ENCODE measurements at places on chromosomes 6 and 20.

- no peak for DNase-seq
These were observed 61.8 kb downstream of the BMP6 start for GRCh38 chr6:7787731-7788130.

DNA sequence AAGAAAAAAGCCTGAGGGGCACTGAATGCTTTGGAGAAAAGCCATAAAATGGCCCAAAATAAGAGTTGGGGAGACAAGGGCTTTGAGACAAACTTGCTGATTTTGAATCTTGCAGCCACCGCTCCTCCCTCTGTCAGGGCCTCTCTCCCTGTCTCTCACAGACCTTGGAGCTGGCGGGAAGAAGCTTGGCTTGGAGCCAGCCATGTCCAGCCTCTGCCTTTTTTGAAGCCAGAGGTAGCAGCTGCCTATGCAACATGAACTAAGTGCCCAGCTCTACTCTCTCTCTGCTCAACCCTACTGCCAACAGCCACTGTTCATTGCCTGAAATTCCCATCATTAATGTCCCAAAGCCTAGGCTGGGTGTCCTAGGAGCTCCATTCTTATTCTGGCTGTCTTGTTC, 63.7 kb upstream of the CTNNBL1 start:
- DNase-seq, result no peak

GRCh38 chr6:10422737-10423034, 7.8 kb upstream of the TFAP2A start:
- DNase-seq, result no peak

GRCh38 chr6:91281901-91282300, 695.0 kb upstream of the MAP3K7 start:
- DNase-seq, result no peak

- DNase-seq, result no peak
These were observed 139.1 kb upstream of the SPTLC3 start for GRCh38 chr20:12869669-12870068.

DNA sequence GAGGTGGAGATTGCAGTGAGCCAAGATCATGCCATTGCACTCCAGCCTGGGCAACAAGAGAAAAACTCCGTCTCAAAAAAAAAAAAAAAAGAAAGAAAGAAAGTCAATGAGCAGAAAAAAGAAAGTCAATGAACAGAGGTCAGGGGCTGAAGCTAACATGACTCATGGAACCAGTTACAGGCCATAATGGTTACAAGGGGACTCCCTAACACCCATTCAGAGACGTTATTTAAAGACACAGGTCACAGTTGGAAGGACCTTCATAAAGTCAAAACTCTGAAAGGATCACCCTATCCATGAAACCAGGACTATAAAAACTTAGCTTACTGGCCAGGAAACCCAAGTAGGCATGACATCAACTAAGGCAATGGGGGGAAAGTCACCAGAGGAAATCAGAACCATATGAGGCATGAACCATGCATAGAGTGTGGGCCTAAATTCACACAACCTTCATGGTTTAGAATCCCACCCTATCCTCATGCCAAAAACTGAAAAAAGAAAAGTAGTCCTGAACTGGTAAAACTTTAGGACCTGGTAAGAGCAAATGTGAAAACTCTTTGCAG, 18.2 kb downstream of the FBXL4 start:
- DNase-seq, result peak; percentile 47

DNA sequence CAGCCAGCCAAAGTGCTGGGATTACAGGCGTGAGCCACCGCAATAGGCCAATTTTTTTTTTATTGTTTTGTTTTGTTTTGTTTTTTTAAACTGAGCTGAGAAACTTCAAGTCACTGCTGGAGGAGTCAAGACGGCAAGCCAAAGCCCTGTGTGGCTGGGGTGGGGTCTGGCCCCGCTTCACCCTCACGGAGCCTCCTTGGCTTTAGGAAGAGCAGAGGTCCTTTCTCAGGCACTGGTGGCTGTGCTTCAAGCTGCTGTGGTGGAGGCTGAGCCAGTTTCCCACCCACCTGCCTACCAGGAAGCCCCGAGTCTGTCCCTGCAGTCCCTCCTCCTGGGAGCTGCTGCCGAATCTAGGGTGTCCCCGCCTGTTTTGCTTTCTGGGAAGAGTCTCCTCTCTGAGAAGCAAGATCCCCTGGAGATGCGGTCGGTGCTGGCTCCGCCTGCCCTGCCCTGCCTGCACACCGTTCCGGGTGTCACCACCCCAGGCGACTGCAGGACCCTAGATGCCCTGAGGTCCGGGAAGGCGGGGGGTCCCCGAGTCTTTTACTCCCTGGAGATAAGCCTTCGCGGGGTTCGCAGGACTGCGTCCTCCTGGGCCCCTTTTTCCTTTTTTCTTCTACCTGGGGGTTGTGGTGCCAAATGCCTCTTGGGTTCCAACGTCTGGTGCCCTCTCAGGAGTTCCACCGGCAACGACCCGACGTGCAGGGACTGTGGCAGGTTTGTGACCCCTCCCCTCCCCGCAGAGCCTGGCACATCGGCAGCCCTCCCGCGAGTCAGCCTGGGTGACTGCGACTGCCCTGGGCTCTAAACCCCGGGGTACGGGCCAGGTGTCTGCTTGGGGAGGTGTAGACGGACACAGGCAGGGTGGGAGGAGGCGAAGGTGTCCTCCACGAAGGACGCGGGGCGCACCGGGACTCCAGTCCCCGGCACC, 100.7 kb downstream of the TAF4 start:
- no peak for DNase-seq

DNA sequence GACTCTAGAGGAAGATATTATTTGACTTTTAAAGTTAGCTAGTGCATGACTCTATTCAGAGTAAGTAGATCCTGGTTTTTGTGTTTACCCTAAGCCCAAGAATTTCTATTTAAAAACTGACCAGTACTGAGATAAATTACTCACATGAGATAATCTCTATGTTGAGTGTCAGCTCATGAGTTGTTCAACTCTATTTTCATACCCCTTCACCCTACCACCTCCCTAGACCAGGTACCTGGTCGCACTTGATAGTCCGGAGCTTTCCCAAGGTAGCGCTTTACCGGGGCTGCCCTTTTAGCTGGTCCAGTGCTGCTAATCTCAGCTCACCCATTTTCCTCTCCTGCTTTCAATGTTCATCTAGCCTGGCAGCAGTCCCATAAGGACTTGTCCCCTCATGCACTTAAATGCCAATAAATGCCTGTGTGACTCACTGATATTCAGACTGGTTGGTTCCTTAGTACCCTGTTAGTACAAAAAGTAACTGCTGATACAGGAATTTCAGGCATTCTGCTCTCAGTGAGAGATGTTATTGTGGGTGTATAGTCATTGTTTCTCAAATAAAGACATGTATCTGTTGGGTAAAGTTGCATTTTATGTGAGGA, 503.9 kb downstream of the ADGRB3 start:
- no peak for DNase-seq

DNA sequence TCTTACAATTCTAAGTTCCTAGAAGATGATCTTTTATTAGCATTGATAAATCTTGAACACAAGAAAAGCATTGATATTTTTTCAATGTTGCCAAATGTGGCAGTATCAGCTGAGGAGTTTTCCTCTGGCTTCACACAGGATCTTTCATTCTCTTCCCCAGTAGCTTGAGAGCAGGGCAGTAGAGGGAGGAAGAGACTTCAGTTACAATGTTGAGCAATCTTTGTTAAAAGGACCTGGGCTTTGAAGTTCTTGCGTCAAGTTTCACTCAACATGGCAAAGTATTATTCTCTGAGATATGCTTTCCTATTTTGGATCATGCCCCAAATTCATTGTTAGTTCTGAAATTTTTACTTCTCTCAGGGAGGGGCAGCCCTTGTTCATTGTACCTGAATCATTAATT, 238.0 kb downstream of the COL12A1 start:
- DNase-seq, result peak; percentile 2

DNA sequence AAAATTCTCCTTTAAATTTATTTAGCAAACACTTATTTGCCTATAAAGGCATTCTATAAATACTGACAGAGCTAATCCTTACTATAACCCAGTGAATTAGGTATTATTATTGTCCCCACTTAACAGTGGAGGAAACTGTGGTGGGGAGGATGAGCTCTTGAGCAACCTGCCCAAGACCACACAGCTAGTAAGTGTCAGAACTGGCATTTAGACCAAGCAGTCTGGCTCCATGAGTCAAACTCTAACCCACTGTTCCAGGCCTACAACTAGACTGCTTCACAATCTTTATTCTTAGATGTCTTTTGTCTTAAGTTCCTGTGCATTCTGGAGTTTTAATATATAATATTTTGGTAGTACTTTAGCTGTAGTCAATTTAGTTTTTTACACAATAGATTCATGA, 530.8 kb downstream of the BCKDHB start:
- DNase-seq, result peak; percentile 69

GRCh38 chr6:143637691-143638090, 40.1 kb upstream of the PHACTR2 start:
- DNase-seq, result no peak

DNA sequence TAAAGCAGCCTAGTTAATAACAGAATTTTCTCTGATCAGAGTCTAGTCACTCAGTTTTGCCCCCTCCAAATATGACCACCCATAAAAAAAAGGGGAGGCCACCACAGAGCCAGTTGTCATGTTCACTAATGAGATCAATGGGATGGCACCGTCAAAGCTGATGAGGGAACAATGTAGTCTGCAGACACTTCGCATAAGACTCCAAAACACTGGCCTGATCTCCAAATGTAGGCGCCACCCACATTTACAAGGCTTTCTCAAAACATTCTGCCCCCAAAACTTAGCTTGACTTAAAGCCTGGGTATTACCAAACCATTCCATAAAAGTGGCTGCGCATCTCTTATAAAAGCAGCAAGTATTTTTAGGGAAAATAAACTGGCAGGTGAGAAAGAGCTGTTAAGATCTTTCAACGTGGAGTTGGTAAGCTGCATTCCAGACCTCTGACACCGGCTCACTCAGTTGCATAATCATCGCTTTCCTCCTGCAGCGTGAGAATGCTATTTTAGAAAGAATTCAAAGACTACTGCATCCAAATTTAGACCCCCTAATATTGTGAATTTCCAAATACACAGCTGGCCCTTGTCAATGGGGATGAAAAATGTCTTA, 59.3 kb downstream of the TBC1D7 start:
- DNase-seq, result peak; percentile 49

DNA sequence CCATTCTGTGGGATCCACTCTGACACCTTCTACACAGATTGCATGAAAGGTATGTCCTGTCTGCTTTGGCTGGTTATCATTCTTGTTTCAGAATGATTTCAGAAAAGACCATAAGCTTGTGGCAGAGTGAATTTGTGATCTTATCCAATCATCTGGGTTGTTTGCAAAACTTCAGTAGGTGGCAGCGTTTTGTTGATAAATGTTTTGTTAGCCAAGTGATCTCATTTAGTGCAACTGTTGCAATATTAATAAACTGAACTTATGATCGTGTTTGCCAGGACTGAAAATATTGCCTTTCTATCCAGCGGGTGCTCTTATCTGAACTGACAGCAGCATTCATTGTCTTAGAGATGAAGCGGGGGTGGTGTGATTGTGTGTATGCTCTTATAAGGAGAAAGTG, 613.2 kb upstream of the NOX3 start:
- no peak for DNase-seq

- peak; percentile 93 for DNase-seq
These were observed 191.3 kb downstream of the EPM2A start for GRCh38 chr6:145544041-145544440.

- no peak for DNase-seq
These were observed 45.3 kb upstream of the DSN1 start for GRCh38 chr20:36818861-36819260.

DNA sequence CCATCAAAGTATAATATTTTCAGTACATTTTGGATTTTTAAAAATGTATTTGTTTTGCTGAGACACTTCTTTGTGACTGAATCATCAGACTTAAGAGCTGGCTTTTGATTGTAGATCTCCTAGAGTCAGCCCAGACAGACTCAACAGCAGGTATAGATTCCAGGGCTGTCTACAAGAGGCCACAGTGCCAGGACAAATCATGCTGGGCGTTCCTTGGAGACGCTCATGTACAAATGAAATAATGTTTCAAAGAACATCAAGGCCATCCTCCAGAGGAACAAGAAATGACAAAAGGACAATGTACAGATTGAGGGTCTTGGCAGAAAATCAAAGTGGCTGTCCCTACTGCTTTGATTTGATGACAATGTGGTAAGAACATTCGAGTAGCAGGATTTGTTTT, 369.3 kb downstream of the GRIK2 start:
- DNase-seq, result no peak

DNA sequence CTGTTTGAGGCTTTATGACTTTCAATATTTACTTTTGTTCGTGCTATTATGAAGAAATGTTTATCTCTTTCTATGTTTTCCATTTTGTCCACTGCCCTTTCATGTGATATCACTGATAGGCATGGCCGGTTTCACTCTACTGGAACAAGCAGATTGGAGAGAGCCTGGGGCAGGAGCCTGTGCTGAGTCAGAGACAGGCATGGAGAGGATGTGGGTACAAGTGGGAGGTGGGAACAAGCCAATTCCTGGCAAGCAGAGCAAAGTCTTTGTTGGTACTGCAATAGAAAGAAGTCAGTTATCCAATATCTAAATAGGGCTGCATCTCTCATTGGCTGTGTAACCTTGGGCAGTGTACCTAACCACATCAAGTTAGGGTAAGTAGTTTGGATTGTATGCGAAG, 545.6 kb upstream of the MAP3K7 start:
- DNase-seq, result no peak

DNA sequence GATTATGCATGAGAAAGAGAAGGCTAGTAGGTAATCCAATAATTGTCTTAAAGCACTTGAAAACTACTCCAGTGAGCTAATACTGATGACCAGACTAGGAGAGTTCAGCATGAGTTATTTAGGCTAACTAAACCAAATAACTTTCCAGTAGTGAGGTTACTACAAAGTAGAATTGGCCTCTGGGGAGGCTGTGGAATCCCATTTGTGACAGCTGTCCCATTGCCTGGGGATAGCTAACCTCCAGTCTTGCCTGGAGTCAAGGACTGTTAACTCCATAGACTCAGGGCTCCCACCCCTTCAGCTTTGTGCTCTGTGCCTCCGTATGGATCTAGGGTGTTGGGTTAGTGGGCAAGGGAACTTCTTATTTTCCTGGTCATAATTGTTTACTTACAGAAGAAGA, 51.0 kb downstream of the KCNQ5 start:
- no peak for DNase-seq

GRCh38 chr6:112934433-112935327, 587.5 kb downstream of the RFPL4B start:
- peak; percentile 14 for DNase-seq

GRCh38 chr20:63639093-63639975, 12.4 kb upstream of the GMEB2 start:
- no peak for DNase-seq

GRCh38 chr6:5677219-5678000, 329.3 kb downstream of the NRN1 start:
- DNase-seq, result peak; percentile 30
